Fibroblast of skin of abdomen (primary cell): ENCODE measurements at places on chromosomes 12 and 14.

DNA sequence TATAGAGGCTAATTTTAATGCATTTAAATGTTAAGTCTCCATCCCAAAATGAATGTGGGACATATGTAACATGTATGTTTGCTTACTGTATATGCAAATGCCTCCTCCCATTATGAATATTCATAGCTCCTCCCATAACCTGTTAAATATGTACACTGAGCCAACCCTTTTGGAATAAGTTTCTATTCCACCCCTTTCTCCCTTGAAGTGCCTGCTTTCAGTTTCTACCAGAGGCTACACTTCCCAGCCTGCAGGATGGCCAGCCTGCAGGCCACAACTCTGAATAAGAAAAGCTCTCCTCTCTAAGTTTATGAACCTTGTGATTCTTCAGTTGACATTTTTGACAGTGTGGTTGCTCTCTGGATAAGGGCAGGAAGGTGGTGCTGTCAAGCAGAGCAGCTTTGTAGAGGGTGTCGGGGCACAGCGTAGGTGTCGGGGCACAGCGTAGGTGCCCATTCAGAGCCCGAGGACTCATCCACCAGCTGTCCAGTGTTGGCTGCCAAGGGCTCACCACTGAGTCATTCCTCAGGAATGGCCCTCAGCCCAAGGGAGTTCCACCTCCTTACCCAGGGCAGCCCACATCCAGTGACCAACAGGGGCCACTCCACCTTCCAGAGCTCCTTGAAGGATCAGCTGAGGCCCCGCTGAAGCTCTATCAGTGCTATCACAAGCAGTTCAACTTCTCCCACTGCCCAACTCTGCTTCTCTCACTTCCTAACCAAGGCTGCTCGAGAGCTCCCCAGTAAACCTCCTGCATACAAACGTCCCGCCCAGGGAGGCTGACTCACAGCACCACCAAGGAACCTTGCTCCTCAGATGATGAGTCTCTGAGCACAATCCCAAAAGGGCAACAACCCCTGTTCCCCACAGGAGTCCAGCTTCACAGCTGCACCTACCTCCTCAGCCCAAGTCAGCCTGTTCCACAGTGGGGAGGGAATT, 31.4 kb downstream of the VWF start:
- peak; percentile 68 for DNase-seq

DNA sequence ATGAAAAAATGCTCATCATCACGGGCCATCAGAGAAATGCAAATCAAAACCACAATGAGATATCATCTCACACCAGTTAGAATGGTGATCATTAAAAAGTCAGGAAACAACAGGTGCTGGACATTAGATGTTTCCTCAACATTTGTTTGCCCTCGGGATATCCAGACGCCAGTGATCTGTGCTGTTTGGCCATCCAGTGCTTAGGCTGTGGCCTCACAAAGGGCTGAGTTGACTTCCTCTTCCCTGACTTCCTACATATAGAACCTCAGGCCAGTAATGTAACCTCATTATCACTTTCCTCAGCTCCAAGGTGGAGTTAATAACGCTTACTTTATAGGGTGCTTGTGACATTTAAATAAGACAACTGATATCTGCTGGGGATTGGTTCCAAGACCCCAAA, 51.8 kb downstream of the SLC15A5 start:
- no peak for DNase-seq

- no peak for DNase-seq
These were observed 9.8 kb downstream of the KLHDC1 start for GRCh38 chr14:49702725-49703124.

GRCh38 chr12:104059963-104060362, 4.4 kb upstream of the HCFC2 start:
- no peak for DNase-seq

GRCh38 chr12:131529196-131530040, 181.5 kb upstream of the SFSWAP start:
- no peak for DNase-seq

DNA sequence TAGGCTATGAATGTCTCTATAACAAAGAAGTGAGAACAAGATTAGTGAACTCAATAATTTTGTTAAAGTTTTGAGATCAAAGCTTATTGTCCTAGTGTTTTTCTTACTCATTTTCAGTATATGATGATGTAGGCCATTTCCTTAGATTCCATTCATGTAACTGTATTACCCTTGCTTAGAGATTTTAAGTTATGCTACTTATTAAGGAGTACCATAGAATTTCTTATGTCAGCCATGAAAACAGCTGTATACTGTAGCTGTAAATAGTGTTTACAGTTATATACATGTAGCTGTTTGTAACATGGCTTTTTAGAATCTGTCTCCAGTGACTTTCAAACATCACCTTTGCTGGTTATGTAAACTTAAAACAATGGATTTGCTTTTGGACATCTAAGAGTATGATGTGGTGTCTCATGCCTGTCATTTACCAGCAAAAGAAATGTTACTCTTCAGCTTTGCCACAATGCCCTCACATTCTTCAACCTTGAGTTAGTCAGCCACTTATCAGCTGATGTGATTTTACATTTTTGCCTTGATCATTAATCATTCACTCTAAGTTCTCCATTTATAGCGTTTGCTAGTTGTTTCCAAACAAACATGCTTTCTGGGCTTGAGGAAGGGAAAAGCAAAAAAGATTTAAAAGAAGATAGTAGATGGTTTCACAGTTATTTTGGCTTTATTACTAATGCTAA, 55.5 kb downstream of the SLC16A7 start:
- peak; percentile 60 for DNase-seq

GRCh38 chr12:41174602-41175001, 13.5 kb upstream of the PDZRN4 start:
- no peak for DNase-seq

DNA sequence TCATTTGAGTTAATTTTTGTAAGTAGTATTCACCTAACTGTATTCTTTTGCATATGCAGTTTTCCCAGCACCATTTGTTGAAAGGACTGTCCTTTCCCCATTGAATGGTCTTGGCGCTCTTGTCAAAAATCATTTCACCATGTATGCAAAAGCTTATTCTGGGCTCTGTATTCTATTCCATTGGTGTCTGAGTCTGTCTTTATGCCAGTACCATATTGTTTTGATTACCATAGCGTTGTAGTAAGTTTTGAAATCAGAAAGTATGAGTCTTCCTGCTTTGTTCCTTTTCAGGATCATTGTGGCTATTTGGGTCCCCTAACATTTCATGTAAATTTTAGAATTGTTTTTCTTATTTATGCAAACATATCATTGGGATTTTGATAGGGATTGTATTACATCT, 508.7 kb upstream of the RGS6 start:
- no peak for DNase-seq
